ENCODE measurements at places on chromosomes 6 and 20.
A peak's percentile ranks its signal among the peaks of the same experiment; 100 is the strongest.

- no peak for DNase-seq
Measured at GRCh38 chr6:140857739-140858380, 1274.9 kb upstream of the GJE1 start.

DNA sequence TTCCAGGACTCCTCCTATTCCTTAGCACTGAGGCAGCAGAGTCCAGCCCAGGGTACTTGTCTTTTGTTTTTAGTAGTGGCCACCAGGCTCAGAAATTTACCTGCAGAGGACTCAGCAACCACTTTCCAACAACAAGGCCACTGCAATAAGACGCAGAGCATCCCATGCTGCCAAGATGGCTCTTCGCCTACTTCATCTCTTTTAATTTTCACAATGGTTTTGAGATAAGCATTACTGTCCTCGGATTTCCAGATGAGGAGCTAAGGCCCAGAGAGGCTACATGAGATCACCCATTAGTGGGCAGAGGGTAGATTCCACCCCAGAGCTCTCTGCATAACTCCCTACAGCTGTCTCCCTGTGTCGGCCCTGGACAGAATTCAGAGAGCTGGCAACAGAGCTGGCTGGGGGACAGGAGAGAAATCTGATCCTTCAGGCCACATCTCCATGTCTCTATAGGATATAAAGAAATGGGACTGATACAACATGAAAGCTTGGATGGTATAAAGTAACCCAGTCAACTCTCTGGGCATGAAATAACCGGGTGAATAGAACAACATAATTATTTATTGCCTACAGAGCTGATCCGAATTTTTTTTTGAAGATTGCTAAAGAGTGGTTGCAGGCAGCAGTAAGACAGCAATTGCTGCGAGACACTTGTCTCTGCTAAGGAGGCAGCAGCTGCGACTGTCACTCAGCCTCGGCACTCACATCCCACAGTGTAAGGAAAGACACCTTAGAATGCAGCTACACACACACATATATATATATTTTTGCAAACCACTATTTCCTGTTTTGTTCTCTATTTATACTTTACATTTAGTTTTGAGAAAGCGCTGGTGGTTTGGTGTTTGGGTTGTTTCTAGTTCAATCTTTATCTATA lies 37.2 kb downstream of the SCML4 start:
- peak; percentile 62 for DNase-seq

GRCh38 chr20:1761116-1761515 lies 103.5 kb upstream of the SIRPG start:
- no peak for DNase-seq

DNA sequence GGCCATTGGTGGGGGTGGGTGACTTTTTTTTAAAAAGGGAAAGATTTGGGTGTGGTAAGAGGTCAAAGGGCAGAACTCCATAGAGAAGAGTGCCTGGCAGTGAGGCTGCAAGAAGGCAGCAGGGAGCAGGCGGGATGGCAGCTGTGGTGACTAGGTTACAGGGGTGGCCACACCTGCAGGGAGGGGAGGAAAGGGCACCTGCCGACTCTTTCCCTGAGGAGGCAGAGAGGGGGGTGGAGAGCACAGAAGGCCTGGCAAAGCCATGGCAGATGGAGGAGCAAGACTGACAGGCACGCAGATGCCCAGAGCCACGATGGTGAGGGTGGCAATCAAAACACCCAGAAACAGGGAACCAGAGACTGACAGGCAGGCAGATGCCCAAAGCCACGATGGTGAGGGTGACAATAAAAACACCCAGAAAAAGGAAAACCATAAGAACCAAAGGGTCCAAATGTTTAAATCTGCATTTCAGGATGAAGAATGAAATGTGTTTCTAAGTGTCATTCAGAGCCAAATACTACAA lies 19.3 kb downstream of the CST7 start:
- peak; percentile 17 for DNase-seq

GRCh38 chr6:30880698-30881252 lies 3.5 kb upstream of the DDR1 start:
- DNase-seq, result no peak

GRCh38 chr6:166806962-166807757 lies 149.2 kb downstream of the RNASET2 start:
- DNase-seq, result no peak

DNA sequence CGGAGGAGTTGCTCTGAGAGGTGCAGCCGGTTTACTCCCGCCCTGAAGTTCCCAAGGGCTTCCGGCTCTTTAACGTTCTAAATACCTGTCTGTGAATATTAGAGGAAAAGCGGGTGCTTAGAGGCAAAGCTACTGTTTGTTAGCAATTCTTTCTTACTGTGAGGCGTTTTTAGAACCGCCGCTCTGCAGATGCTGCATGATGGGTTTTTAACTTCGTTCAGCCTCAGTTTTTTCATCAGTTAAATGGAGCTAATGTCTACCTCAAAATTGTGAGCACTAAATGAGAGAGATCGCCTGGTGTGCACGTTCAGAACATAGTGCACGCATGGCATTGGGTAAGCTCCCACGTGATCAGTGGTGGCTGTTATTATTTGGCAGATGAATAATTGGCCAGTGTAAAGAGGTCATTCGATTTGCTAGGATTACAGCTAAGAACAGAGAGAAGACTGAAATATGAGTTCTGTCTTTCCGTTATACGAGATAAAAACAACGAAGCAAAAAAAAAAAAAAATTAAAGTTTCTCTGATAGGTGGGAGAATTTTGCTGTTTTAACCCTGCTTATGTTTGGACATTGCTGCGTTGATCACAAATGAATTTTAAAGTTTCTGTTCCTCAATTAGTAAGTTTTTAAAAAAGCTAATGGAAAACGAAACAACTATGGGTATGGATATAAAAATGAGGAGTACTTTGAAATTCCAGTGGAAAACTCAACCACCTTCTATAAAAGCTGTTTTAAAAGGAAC lies 660 bp upstream of the TFB1M start:
- no peak for DNase-seq

DNA sequence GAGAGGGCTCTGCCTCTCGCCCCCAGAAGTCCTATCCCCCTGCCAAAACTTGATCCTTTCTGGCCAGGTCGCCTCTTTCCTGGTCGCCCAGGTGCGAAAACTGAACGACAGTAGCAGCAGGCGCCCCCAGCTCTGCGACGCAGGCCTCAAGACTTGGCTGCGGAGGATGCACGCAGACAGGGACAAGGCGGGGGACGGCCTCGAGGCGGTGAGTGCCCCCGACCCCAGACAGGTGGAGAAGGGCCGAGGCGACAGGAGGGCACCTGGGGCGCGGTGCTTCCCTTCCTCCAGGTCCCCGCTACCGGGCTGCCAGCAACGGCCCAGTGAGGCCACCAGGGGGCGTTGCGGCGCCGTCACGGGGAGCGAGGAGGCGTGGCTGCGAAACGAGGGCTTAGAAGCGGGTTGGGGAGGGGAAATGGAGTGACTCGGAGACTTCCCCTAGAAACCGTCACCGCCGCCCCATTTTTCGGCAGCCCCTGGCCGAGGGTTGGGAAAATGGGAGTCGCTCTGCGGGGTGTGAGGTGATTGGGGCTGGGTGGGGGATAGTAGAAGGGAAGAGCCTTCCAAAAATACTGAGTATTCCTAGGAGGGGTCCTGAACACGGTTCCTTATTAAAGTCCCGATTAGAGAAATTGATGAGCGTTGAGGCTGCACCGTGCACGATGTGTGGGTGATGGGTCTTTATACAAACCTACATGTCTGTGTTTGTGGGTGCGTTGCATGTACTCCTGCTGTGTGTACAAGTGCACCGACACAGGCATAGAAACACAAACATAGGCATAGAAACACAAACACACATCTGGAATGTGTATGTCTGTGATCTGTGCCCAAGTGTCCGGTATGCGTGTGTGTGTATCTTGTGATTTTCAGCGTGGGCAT lies 44.6 kb downstream of the ARHGAP40 start:
- DNase-seq, result peak; percentile 87

- DNase-seq, result no peak
Measured at GRCh38 chr6:87274660-87275274, 47.6 kb upstream of the SMIM8 start.

GRCh38 chr6:167829513-167829912 lies 2.8 kb downstream of the AFDN start:
- DNase-seq, result no peak

- no peak for DNase-seq
Measured at GRCh38 chr6:135286962-135287538, 105.9 kb downstream of the MYB start.

GRCh38 chr6:33828452-33828763 lies 24.6 kb upstream of the MLN start:
- no peak for DNase-seq

GRCh38 chr6:34045771-34046170 lies 100.1 kb downstream of the GRM4 start:
- DNase-seq, result no peak

- no peak for DNase-seq
Measured at GRCh38 chr20:61042506-61043385, 209.3 kb upstream of the CDH4 start.

GRCh38 chr6:33577106-33577535 lies 3.0 kb downstream of the BAK1 start:
- DNase-seq, result peak; percentile 54

DNA sequence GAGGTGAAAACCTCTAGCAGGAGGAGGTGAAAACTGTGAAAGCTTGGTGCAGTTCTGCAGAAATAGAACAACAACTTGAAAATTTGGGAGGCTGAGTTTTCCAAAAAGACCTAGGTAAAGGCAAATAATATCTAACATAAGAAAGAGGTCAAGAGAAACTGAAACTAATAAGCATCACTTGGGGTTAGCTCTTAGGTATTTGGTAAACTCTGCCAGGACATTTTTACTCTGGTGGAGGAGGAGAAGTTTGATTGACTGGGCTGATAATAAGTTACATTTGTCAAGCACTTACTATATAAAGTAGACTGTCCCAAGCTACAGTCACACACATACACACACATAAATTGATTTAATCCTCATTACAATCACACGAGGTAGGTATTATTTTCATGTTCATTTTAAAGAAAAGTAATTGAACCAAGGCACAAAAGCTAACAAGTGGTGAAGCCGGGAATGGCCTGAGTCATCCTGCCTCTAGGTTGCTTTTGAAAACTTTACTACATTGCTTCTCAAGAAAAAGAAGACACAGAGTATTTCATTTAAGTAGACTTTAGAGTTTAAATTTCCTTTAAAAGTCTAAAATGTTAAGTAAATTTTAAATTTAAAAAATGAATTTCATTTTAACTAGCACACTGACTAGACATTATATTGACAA lies 275.5 kb downstream of the PTPRK start:
- DNase-seq, result no peak

GRCh38 chr6:34692280-34692679 lies 4.3 kb downstream of the ILRUN start:
- DNase-seq, result no peak

DNA sequence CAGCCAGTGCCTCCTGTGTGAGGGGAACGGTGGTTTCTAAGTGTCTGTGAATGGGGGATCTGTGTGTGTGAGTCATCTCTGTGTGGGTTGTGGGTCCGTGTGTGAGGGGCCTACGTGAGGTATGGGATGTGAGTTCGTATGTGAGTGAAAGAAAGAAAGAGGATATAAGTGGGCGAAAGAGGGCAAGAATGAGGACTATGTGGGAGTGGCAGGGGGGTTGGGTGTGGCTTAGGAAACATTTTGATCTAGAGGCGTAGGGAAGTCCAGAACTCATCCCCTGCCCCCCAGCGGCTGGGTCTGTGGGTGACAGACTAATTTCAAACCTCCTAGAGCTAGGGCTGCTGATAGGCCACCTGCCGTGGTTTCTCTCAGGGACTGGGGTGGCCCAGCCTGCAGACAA lies 35.5 kb downstream of the DHX35 start:
- no peak for DNase-seq

DNA sequence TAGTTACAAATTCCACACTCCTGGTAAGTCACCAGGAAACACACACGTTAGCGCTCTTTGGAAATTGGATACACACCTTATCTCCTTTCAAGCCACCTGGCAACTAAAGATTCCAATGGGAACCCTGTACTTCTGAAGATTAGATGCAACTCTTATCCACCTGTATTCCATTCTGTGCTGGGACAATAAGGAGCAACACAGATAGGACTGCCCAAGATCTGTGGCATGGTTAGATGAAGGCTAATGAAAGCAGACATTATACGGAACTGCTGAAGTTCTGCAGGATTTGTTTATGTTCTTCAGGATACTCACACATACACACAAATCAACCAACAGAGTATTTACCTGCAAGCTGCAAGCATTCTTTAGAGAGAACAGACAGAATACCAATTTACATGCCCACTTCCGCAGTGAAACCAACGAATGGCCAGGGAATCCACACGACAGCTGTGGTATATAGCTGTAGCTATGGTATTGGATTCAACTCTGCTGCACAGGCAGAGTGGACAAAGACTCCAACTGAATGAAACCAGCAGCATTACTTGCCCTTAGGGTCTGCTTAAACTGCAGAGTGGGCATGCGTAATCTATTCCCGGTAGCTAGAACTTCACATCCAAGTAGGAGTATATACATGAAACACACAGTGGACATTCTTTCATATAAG lies 12.0 kb downstream of the NCOA5 start:
- DNase-seq, result no peak

GRCh38 chr20:32543570-32544259 lies 41.4 kb downstream of the NOL4L start:
- no peak for DNase-seq

DNA sequence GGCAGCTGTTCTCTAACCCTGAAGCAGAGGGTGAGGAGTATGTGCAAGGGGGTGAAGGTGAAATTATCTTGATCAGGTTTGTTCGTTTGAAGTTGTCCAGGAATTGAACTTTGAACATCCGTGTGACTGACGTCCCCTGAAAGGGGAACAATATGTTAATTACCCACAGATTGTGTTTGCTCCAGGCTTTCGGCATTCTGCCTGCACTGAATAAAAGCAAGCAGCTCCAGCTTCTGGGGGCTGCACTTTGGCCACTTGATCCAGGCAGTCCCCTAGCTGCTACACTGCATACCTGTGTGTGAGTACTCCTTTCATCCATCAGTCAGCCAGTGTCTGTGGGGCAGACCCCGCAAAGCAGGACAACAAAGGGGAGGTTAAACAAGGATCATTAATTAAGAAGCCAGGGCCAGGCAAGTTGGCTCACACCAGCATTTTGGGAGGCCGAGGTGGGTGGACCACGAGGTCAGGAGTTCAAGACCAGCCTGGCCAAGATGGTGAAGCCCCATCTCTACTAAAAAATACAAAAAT lies 104.8 kb upstream of the BTN3A2 start:
- no peak for DNase-seq

Data from CD4-positive, alpha-beta T cell (primary cell).